ENCODE measurements at places on chromosomes 2 and 18.

GRCh38 chr2:101388232-101388631, 929 bp upstream of the CREG2 start:
- DNase-seq = peak; percentile 12

DNA sequence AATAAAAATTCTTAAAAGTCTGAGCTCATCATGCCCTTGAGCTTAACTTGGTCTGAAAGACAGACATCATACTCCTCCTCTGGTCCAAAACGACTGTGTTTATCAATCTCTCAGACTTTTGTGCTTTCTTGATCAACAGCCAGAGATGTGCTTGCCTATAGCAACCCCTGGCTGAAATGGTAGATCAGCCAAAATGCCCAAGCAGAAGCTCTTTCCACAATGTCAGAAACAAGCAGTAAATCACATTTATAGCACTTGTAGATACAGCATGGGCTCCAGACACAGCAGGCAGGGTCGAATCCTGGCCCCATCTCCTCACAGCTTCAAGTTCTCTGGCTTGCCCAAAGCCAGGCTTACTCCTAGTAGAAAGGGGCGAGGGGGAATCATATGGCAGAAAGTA, 110.4 kb upstream of the FOSL2 start:
- DNase-seq = no peak

DNA sequence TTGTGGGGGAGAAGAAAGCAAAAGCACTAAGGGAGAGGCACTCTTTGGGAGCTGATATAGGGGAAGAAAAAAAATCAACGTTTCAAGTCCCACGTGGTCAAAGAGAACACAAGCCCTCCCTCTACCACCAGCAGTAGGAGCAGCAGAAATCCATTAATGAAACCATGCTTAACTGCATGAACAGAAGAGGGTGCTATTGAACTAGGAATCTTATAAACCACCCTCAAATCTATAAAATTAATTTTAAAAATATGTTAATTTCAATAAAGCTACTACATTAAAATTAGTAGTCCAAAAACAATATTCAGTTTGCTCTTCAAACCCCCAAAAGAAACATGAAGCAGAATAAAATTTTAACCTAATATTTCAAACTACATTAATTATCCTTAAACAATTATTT, 147.8 kb downstream of the TMEM18 start:
- no peak for DNase-seq

GRCh38 chr2:64054161-64054915, 35.1 kb upstream of the VPS54 start:
- DNase-seq = no peak

- no peak for DNase-seq
Observed at GRCh38 chr2:84231478-84231877, 227.6 kb downstream of the SUCLG1 start.

DNA sequence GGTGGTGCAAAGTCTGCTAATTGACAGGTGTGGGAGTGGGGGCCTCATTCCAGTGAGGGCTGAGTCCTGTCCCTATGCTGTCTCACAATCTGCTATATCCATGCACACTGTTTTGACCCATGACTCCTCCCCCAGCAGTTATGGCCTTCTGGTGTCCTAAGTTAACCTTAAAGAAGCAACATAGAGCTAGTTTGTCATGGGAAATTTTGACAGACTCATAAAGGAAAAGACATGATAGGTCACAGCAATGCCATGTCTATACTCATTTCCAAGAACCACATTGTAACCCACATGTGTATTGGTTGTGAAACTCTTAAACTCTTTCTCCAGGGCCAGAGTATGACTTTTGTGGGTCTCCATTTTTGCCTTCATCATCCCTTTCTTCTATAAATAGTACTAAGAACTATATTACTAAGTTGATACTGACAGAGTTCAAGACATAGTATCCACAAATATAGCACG, 78.2 kb upstream of the SLC1A4 start:
- DNase-seq = no peak

DNA sequence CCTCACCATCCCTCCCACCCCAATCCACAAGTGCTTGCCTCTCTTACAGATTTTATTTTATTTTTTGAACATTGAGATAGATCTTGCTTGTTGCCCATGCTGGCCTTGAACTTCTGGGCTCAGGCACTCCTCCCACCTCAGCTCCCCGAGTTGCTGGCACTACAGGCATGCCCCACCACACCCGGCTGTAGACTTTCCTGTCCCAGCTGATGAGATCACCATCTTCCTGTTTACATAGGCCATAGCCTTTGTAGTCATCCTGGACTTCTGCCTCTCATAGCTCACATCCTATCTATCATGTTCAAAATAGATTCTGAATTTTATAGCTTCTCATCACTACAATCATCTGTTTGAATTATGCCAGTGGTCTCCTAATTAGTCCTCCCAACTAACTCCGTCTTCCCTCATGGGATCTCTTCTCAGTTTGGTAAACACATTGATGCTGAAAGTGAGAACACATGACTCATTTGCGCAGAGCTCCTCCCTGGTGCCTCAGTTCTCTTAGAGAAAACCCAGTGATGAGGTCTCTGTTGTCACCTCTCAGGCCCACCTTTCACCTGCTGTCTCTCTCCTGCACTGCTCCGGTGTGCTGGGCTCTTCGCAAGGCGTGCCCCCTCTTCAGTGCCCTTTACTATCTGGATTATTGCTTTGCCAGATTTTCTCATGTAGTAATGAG, 243.0 kb downstream of the ZNF407 start:
- peak; percentile 15 for DNase-seq

DNA sequence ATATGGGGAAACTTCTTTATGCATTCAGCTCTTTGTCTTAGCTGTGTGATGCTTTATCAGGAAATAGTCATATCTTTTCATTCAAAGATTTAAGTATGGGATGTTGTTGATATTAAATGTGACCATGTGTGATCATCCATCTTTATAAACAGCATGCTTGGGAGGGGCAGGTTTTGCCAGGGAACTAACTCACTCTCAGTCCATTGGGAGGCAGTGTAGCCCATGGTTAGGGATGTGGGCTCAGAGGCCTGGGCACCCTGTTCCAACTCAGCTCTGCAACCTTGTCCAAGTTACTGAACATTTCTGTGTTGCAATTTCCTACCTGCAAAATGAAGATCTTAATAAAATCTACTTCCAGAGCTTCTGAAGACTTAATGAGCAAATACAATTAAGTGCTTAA, 92.0 kb upstream of the BCL2L11 start:
- DNase-seq = peak; percentile 19

DNA sequence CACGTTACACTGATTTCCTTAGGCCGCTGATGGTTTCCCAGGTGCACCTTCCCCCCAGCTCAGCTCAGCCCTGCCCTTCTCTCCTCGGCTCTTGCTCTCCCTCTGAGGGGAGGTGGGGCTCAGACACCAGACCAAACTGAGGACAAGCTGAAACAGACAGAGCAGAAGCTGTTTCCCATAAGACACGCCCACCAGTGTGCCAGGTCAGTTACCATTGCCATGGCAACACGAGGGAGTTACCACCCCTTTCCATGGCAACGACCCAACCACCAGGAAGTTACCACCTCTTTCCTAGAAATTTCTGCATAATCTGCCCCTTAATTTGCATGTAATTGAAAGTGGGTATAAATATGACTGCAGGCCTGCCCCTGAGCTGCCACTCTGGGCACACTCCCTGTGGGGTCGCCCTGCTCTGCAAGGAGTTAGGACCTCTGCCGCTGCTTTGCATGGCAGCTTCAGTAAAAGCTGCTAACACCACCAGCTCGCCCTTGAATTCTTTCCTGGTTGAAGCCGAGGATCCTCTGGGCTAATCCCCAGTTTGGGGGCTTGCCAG, 120.9 kb upstream of the SMIM21 start:
- DNase-seq = peak; percentile 13

GRCh38 chr2:222305516-222306392, 7.0 kb upstream of the PAX3 start:
- no peak for DNase-seq

GRCh38 chr18:45793264-45793965, 32.1 kb upstream of the SIGLEC15 start:
- no peak for DNase-seq

DNA sequence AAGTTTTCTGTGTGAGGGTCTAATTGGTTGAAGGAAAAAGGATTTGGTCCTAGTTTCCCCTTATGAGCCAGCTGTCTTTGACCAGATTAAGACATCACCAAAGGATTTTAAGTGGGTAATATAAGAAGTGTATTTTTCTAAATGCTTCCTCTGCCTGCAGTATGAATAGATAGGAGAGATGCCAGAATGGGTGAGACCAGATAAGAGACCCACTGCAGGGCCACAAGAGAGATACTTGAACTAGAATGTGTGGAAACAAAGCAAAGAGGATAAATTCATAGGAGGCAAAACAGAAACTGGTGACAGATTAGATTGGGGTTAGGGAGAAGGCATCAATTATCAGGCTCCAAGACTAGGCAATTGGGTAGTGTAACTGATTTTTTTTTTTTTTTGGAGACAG, 1.1 kb upstream of the HDHD2 start:
- DNase-seq = no peak

DNA sequence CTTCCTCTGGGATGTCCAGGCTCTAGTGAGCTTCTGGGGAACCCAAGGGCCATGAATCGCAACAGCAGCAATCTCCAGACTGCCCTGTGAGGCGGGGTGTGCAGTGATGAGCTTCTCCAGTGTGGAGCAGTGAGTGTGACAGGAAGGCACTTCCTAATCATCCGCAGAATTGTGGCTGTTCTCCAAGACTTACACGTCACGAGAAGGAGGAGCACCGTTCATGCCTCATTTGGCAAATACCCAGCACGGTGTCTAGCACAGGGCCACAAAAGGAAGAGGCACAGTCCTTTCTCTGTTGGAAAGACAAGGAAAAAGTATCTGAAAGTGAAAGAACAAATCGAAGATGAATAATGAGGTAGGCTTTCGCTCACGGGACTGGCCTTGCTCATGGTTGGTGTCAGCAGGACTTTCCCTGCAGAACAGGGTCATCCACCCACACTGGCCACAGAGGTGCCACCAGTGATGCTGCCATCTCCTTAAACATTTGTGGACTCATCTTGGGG, 125.1 kb upstream of the HAAO start:
- DNase-seq = no peak

- DNase-seq = no peak
Observed at GRCh38 chr2:99571533-99571932, 81.7 kb upstream of the REV1 start.

GRCh38 chr18:50171406-50171805, 23.5 kb downstream of the MYO5B start:
- DNase-seq = no peak

DNA sequence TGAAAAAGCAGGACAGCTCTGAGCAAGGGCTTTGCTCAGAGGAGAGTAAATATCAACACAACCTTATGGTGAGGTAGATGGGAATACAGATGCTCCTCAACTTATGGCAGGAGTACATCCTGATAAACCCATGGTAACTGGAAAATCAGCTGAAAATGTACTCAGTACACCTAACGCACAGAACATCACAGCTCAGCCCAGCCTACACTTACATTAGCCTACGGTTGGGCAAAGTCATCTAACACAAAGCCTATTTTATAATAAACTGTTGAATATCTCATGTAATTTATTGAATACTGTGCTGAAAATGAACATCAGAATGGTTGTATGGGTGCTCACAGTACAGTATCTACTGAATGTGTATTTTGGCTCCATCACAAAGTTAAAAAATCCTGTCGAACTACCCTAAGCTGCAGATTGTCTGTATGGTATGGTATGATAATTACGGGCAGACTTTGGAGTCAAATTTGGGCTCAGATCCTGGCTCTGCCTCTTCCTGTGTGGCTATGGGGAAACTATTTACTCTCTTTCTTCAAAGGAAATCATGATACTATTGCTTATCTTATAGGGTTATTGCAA, 120.3 kb upstream of the LYPD1 start:
- DNase-seq = no peak

GRCh38 chr2:64750001-64750816, 96.5 kb upstream of the SERTAD2 start:
- peak; percentile 31 for DNase-seq

DNA sequence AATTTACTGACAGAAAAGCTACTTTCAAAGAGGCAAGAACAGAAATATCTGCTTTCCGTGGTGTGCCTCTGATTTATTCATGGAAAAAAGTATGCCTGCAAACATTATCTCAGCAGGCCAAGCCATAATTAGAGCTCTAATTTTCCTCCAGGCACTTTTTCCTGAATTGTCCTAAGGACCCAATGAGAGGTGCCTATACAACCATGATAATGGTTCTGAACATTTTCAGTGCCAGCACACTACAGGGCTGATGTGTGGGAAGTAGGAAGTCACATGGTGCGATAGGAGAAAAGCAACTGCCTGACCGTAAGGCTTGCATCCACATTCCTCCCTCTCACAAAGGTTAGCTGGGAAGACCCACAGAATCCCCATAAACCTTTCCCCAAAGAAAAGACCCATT, 45.9 kb upstream of the EGR4 start:
- no peak for DNase-seq

GRCh38 chr2:206442833-206443734, at the start of gene ADAM23:
ADAM23 (plus strand) TSS chr2:206443532; CDS start chr2:206443867, 335 bp downstream.
- peak; percentile 63 for DNase-seq

DNA sequence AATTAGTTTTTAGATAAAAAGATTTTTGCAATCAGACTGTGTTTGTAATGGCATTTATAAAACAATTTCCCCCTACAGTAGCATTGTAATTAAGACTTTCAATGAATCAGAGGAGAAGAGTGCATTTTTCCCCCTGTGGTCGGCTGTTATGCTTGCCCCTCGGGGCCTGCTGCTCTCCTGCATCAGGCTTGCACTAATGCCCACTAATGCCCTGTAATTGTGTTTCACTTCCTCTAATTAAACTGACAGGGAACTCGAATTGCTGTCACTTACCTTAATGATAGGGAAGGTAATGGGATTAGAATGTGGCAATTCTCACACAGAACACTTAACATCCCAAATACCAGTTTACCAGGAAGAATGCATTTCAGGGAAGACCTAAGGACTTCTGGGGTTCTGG, 61.2 kb upstream of the LRRTM1 start:
- no peak for DNase-seq

DNA sequence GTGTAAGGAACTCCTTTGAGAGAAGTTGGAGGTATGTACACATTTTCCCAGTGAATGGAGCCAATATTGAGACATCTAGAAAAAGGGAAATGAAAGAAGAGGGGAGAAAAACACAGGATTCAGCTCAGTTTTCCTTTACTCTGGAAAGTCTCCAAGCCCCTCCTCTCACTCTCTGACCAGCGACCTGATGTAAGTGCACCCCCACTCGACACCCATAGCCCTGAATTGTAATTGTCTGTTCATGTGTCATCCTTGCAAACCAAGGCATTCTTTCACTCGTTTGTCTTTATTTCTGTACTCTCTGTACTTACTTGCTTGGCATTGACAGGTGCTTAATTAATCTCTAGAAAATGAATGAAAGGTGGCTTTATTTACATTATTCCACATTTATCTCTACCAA, 55.7 kb upstream of the CTAGE1 start:
- DNase-seq = no peak

DNA sequence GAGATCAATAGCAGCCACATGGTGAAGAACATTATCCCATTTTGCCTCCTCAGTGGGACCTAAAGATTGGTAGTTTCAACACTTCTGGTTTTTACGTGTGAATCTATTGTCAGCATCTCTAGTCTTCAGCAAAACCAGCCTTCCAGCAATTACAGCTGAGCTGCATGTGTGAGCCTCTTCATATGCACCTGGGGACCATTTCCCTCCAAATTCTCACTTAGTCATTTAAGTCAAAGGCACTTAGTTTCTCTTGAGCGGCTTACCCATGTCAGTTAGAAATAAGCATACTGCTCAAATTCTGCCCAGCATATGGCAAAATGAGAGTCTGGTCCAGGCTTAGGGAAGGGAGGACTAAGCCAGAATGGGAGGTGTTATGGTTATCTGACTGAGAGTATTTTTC, 99.7 kb upstream of the NXPH2 start:
- no peak for DNase-seq

Measured in activated CD4-positive, alpha-beta T cell treated with anti-CD3 and anti-CD28 coated beads, Interleukin-2, Interleukin-6, amounts not matched to agents 100 ng/mL and 50 ng/mL, durations not matched to agents 16 hours and 8 hours (primary cell).